ENCODE measurements at places on chromosomes 1 and 21.
A peak's percentile ranks its signal among the peaks of the same experiment; 100 is the strongest.

- peak; percentile 43 for DNase-seq
These were observed 35.9 kb downstream of the FHAD1 start for GRCh38 chr1:15282810-15283474.

DNA sequence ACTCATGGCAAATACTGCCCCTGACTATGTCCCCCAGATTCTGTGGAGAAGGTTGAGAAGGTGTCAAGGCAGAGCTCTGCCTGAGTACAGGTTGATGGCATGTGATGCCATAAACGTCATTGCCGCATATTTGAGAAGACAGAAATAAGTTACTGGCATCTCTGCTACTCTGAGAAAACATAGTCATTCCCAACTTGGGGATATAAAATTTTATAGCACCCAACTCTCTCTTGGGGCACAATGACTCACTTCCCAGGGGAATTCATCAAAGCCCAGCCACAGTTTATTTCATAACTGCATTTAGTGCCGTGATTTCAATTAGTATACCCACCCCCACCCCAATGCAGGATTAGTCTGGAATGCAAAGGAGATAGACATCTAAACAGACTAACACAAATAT is 101.9 kb upstream of the TNR start:
- no peak for DNase-seq

- DNase-seq, result no peak
These were observed 834.3 kb downstream of the KCNT2 start for GRCh38 chr1:195773931-195774330.

DNA sequence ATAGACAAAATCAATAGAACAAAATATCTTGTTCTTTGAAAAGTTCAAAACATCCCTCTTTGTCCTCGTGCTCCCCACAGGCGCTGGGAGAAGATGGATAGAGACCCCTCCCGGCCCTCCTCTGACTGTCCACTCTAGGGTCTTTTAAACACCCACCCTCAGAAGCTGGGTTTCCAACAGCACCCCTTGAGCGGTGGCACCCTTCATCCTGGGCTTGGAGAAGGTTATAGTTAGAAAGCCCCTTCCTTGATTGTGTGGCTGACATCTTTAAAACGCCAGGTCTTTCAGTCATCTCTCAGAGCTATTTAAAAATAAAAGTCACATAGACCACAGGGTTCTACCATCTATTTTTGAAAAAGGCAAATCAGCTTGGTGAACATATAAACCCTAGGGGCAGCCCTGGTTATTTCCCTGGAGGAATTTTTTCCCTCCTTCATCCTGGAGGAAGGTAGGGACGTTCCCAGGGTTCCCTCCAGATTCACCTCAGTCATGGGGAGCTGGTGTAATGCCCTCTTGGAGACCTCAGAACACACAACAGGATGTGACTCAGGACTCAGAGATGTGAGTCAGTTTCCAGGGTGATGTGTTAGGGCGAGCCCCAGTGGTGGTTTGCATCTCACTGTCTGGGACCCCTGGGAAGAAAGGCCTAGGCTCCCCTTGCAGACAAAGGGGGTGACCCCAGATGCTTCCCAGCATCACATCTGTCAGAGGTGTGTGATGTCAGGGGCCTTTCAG is 138.5 kb downstream of the CLIC6 start:
- no peak for DNase-seq

DNA sequence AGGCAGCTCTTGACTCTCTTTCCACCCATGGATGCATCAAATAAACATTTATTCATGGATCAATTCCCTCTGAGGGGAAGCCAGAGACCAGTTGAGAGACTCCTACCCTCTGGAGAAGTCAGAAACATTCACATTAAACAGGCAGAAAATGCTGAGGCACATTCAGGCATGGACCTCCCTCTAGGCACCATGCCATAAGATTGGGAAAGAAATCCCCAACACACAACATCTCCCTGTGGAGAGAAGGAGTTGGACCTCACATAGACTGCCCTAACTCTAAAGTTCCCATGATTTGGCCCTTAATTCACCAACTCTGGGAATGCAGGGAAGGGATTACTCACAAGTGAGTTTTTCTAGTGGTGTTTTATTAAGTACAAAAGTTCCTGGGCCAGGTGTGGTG is 415.3 kb upstream of the C1orf87 start:
- no peak for DNase-seq

DNA sequence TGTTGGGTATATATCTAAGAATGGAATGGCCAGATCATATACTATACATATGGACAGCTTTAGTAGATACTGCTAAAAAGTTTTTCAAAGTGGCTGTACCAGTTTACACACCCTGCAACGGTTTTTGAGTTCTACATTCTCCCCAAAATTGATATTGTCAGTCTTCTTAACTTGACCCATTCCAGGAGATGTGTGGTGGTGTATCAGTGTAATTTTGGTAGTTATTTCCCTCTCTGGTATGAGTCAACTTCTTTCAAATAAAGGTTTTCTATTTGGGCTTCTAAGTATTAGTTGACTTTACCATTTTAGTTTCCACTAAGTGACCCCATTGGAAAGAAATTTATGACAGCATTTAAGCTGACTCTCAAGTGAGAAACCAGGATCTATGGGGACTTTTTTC is 29.2 kb downstream of the INKA2 start:
- DNase-seq, result no peak

DNA sequence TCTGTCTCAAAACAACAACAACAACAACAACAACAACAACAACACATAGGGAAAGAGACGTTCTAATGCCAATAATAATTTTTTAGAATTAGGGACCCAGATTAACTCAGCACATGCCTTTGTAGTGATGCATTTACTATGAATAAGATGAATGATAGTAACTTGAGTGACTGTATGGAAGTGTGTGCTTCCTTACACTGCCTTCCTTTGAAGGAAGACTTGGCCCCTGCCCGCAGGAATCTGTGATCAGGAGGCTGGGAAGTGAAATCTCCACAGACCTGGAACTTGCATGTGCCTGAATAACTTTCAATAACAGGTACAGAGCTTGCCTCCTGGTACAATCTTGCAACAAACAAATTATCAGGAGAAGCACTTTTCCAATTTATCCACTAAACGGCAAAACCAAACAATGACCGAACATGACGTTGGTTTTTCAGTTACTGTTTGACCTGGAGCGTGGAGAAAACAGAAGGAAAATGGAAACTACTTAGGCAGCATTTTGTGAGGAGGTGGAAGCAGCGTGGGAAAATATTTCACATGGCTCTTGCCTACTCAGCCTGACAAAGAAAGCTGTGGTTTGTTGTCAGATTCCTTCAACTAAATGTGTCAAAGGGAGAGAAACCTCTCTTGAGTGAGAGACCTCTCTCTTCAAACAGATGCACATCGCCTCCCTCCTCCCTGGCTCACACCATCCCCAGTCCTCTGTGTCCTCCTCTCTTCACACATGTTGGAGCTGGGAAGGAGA is 10.1 kb upstream of the ABCA4 start:
- DNase-seq, result no peak

GRCh38 chr1:221727146-221728036 is 14.5 kb downstream of the DUSP10 start:
- DNase-seq, result no peak

GRCh38 chr21:36454706-36455105 is 25.2 kb downstream of the CLDN14 start:
- DNase-seq, result no peak

DNA sequence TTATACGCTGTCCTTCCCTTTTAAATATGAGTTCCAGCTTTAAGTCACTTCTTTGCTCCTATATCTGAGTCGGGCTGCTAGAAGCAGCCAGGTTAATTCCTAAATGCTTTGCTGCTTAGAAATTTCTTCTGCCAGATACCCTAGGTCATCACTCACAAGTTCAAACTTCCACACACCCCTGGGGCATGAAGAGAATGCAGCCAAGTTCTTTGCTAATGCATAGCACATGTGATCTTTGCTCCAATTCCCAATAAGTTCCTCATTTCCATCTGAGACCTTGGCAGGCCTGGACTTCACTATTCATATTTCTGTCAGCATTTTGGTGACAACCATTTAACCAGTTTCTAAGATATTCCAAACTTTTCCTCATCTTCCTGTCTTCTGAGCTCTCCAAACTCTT is 14.5 kb upstream of the APP start:
- no peak for DNase-seq
